ENCODE measurements at places on chromosomes 11 and 22. TPM values are rescaled to one million over a fixed set of nuclear protein-coding genes. Genes with fewer than 3 reads are reported as not detected.

Gene DCDC1
- total RNA-seq: 34.7 TPM

Gene LAYN
- 11.7 TPM for total RNA-seq

Gene OR4S1
- total RNA-seq: not detected

Gene PCNX3
- 19.2 TPM for total RNA-seq

Gene TIGD3
- 3.6 TPM for total RNA-seq

Gene CHCHD10
- 4.8 TPM for total RNA-seq

Gene SYNGR1
- 82.6 TPM for total RNA-seq

Gene MS4A6E
- total RNA-seq: not detected

Gene ASRGL1
- total RNA-seq: 17.8 TPM

Gene DEUP1
- total RNA-seq: 1.3 TPM

Gene GP1BB
- 6.6 TPM for total RNA-seq

Gene F2
- not detected for total RNA-seq

Gene FAM111A
- total RNA-seq: 62.1 TPM

Gene LRRC56
- total RNA-seq: 1.2 TPM

Gene AMPD3
- 10.1 TPM for total RNA-seq

Gene GLB1L3
- total RNA-seq: 0.71 TPM

Gene SPI1
- 5.4 TPM for total RNA-seq

Gene PTH
- total RNA-seq: not detected

Gene SMC1B
- total RNA-seq: 0.11 TPM

Gene CENPM
- 11.3 TPM for total RNA-seq

Gene UBE4A
- total RNA-seq: 46.6 TPM

Gene CYP2D6
- 3.3 TPM for total RNA-seq

Gene MAP6
- total RNA-seq: 57.5 TPM

Gene OR4A5
- total RNA-seq: not detected

Gene SOX6
- total RNA-seq: 46.6 TPM

Gene CLMP
- total RNA-seq: 39.9 TPM

Gene UCP2
- total RNA-seq: 47.4 TPM

Gene FREY1
- 0.82 TPM for total RNA-seq

Gene NPAS4
- total RNA-seq: 0.82 TPM

Gene KCNJ11
- total RNA-seq: 5.2 TPM

Gene PKP3
- 5.5 TPM for total RNA-seq

Gene WBP2NL
- total RNA-seq: 8.6 TPM

Gene LRRC4C
- 45.4 TPM for total RNA-seq

Gene PANX3
- not detected for total RNA-seq

Gene APOBEC3B
- total RNA-seq: 1.8 TPM

Gene LMNTD2
- 0.33 TPM for total RNA-seq

Gene MTMR3
- total RNA-seq: 106 TPM

Gene SORL1
- total RNA-seq: 34.2 TPM

Gene BATF2
- total RNA-seq: 0.16 TPM

Gene NXPE2
- total RNA-seq: 0.33 TPM

Gene SIK2
- total RNA-seq: 36.3 TPM

Gene CARD18
- total RNA-seq: 0.88 TPM

Gene SMIM38
- 2.0 TPM for total RNA-seq

Gene TPBGL
- total RNA-seq: not detected

Gene OR2AG1
- not detected for total RNA-seq

Gene MS4A3
- total RNA-seq: 2.3 TPM

Gene SLC22A12
- not detected for total RNA-seq
